ENCODE measurements at places on chromosomes 13 and 19.
A peak's percentile ranks its signal among the peaks of the same experiment; 100 is the strongest.

GRCh38 chr13:110334841-110335490, 27.9 kb downstream of the COL4A2 start:
- DNase-seq, result no peak

GRCh38 chr13:111900390-111901131, 166.4 kb upstream of the SOX1 start:
- peak; percentile 10 for DNase-seq

DNA sequence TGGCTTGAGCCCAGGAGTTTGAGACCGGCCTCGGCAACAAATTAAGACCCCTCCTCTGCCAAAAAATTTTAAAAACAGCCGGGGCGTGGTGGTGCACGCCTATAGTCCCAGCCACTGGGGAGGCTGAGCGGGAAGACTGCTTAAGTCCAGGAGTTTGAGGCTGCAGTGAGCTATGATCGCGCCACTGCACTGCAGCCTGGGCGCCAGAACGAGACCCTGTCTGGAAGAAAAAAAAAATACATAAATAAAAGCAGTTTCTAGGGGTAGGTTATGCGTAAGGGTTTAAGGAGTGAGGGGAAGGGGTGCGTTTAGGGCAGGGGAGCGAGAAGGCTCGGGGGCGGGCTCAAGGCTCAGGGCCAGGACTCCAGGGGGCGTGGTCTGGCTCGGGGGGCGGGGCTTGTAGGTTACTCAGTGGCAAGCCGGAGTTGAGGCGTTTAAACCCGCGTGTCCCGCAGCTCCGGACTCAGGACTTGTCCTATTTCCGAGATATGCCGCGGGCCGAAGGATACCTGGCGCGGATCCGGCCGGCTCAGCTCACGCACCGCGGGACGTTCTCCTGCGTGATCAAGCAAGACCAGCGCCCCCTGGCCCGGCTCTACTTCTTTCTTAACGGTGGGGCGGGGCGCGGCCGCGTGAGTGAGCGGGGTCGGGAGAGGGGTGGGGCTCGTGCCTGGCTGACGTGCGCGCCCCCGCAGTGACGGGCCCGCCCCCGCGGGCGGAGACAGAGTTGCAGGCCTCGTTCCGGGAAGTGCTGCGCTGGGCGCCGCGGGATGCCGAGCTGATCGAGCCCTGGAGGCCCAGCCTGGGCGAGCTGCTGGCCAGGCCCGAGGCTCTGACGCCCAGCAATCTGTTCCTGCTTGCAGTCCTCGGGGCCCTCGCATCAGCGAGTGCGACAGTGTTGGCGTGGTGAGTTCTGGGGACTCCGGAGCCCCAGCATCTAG, 10.7 kb downstream of the SPACA6 start:
- peak; percentile 85 for DNase-seq

DNA sequence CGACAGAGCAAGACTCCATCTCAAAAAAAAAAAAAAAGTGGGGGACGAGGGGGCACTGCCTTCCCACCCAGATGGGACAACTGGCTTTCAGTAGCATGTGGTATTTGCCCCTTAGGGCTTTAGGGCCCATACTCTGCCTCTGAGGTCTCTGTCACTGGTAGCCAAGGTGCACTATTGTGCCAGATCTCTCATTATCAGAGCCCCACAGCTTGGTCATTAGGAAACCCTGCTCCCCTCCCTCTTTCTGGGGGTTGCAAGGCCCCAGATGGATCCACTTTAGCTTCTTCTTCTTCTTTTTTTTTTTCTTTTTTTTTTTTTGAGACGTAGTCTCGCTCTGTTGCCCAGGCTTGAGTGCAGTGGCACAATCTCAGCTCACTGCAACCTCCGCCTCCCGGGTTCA, 11.2 kb upstream of the ZNF358 start:
- no peak for DNase-seq

DNA sequence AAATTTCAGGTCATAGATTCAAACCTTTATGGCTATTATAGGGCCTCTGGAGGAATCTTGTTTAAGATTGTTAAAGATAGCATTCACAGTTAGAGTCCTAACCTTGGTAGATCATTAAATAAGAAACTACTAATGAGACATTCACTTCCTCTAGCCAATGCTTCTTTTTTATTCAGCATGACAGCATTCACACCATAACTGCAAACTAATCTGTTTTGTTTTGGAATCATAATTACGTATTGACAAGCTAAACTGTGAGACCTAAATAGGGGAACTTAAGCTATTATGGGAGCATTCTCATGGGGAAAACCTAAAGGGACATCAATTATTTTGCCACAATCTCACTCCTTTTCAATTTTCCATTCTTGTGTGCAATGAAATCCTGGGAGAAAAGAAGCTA, 653.8 kb downstream of the PCDH9 start:
- DNase-seq, result no peak

DNA sequence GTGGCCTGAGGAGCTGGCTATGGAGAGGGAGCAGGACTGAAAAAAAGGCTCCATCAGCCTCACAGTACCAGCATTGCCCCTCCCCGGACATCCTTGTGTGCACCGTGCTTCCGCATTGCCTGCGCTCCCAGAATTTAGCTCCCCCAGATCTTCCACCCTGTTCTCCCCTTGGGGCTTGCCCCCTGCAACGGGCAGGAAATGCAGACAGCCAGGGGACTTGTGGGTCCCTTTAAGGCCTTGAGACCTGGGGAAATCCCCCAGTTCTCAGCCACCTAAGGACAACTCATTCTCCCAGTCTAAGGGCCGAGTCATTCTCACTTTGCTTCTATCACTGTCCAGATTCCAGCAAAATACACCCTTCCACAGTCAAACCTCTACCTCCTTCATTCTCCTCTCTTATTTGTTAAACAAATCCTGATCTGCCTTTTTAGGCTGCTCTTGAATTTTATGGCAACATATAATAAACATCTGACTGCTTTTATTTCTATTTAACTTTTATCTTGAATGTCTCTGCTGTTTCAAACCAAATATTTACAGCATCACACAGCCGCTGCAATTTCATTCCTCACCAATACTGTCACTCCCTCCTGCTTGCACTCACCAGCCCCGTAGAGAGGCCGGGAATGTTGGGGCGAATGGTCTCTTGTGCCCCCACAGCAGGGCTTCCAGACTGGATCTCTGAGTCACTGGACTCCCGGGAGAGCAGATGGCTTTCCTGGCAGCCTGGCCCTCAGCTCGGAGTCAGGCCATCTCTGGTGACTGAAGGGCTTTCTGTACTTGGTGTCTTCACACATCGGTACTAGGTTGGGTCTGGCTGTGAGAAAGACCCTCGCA, 221.9 kb downstream of the TSHZ3 start:
- no peak for DNase-seq

DNA sequence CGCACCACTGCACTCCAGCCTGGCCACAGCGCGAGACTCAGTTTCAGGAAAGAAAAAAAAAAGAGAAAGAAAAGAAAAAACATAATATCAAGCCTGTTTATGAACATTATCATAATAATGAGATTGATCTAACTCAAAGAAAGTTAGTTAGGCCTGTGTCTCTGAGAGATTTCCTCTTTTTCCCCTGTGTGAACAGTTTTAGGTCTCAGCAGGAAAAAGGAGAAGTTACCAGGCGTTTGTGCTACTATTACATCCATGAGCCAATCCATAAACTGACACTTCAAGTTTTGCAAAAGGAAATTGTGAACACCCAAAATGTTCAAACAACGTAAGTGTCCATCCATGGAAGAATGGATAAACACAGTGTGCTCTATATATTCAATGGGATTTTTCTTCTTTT, 3.8 kb downstream of the TARM1 start:
- DNase-seq, result no peak

GRCh38 chr19:17469092-17469480, 1.2 kb upstream of the SLC27A1 start:
- no peak for DNase-seq

DNA sequence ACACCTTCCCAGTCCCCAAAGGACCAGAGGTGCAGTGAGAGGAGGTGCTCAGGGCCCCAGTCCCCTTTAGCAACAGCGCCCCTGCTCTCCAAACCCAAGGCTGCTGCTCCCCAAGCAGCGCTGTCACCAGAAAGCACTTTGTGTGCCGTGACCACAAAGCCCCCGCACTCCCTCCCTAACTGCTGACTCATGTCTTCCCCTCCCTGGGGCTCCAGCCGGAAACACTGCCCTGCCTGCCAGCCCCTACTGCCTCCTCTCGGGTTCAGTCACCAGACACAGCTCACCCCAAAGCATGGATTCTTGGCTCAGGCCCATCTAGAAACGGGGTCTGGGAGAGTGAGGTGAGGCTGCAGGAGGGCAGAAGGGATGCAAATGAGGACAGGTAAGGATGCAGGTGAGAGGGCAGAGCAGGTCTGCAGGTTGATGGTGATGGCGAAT, 4.9 kb upstream of the TNFSF14 start:
- DNase-seq, result peak; percentile 54

GRCh38 chr19:16446108-16446723, 25.6 kb downstream of the EPS15L1 start:
- no peak for DNase-seq

GRCh38 chr19:11659612-11660011, 62.3 kb downstream of the ZNF627 start:
- no peak for DNase-seq

DNA sequence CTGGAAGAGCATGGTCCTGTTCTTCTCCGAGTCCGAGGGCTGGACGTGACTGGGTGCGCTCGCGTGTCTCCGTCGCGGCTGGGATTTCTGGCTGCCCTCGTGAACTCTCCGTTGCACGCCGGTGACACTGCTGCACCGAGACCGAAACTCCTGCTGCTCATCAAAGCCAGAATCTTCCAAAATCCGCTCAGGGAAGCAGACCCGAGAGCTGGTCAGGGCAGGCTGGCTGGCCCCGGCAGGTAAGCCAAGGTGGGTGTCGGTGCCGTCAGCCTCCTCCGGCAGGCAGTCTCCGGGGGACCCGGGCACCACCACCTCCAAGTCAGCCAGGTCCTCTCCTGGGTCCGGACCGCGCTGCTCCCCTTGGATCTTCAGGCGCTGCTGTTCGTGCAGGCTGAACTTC, 119.9 kb downstream of the TBC1D4 start:
- no peak for DNase-seq

- DNase-seq, result no peak
Measured at GRCh38 chr13:40983725-40984667, 35.1 kb downstream of the ELF1 start.

DNA sequence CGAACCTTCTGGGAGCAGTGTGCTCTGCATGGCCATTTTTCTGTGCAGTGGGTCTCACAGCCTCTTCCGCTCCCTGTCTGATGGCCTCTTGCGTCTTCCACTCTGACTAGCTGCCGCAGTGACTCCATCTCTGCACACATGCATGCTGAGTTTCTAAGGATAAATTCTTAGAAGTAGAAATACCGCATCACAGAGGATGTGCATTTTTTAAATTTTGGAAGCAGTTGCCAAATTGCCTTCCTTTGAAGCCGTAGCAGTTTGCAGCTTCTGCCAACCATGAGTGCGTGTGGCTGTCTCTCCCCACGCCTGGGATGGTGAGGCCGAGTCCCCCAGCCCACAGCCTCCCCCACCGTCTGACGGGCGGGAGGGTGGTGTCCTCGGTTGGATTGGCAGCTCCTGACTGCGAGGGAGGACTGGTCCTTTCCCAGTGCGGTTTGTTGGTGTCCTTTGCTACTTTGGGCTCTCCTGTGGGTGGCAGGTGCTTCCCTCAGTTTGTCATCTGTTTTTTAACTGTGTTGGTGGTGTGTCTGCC, 9.8 kb downstream of the FZR1 start:
- DNase-seq, result no peak

- no peak for DNase-seq
Measured at GRCh38 chr13:75372517-75372916, 109.5 kb downstream of the TBC1D4 start.

DNA sequence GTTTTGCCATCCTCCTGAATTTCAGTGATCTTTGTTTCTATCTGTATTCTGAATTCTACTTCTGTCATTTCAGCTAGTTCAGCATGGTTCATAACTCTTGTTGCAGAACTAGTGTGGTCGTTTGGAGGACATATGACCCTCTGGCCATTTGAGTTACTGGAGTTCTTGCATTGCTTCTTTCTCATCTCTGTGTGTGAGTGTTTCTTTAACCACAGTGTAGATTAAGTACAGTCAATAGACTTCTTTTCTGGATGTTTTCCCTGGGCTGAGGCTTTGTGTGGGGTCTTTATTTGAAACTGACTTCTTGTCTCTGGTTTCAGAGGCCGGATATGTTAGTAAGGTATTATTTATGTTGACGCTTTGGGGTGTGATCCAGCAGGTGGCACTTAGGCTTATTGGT, 14.7 kb downstream of the IGFL2 start:
- DNase-seq, result no peak

- no peak for DNase-seq
Measured at GRCh38 chr19:8973501-8974091, 36.6 kb downstream of the MUC16 start.

GRCh38 chr19:18229474-18229873, 3.2 kb upstream of the PDE4C start:
- no peak for DNase-seq

- DNase-seq, result no peak
Measured at GRCh38 chr13:110332750-110333149, 25.7 kb downstream of the COL4A2 start.

- peak; percentile 29 for DNase-seq
Measured at GRCh38 chr13:97434397-97435201, 630 bp downstream of the RAP2A start.

- no peak for DNase-seq
Measured at GRCh38 chr19:29400917-29401711, 124.7 kb upstream of the VSTM2B start.

GRCh38 chr13:77377016-77377415, 50.1 kb upstream of the MYCBP2 start:
- DNase-seq, result no peak

DNA sequence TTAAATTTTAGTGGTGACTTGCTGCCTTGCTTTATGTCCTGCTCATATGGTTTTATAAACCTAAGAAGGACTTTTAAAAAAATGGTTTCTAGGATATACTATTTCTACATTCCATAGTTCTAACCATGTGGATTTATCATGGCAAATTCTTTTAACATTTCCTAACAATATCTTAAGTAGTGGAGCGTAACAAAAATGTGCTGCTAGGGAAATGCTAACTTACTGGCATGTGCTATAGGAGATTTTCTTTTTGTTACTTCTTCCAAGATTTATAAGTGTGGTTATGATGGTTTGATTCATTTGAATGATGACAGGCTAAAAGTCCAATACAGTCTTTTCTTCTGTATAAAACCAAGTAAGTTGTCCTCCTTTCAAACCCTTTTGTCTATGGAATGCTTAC, 713.7 kb downstream of the SLITRK1 start:
- no peak for DNase-seq

GRCh38 chr13:113472355-113473025, 18.0 kb downstream of the DCUN1D2 start:
- DNase-seq, result peak; percentile 60

DNA sequence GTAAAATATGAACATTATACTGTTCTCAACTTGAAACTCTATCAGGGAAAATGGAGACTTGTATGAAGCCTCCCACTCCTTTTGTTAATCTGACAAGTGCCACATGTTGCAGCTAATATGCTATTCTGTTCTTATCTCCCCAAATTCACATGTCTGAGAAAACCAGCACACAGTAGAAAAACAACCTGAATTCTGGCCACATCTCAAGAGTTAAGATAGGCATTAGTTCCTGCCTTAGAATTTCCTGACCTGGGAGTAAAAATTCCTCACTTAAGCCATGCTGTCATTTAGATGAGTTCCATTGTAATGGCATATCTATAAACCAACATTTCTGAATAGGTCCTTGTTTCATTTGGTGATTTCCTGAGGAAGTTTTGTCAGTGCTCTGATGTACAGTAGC, 1098.5 kb downstream of the EFNB2 start:
- DNase-seq, result no peak

Measured in kidney capillary endothelial cell (primary cell).